ENCODE measurements at places on chromosomes 7 and 10.

- peak; percentile 47 for DNase-seq
Observed at GRCh38 chr10:122565766-122566206, 5.2 kb downstream of the DMBT1 start.

GRCh38 chr10:24177636-24178035, 31.3 kb upstream of the KIAA1217 start:
- DNase-seq = no peak

DNA sequence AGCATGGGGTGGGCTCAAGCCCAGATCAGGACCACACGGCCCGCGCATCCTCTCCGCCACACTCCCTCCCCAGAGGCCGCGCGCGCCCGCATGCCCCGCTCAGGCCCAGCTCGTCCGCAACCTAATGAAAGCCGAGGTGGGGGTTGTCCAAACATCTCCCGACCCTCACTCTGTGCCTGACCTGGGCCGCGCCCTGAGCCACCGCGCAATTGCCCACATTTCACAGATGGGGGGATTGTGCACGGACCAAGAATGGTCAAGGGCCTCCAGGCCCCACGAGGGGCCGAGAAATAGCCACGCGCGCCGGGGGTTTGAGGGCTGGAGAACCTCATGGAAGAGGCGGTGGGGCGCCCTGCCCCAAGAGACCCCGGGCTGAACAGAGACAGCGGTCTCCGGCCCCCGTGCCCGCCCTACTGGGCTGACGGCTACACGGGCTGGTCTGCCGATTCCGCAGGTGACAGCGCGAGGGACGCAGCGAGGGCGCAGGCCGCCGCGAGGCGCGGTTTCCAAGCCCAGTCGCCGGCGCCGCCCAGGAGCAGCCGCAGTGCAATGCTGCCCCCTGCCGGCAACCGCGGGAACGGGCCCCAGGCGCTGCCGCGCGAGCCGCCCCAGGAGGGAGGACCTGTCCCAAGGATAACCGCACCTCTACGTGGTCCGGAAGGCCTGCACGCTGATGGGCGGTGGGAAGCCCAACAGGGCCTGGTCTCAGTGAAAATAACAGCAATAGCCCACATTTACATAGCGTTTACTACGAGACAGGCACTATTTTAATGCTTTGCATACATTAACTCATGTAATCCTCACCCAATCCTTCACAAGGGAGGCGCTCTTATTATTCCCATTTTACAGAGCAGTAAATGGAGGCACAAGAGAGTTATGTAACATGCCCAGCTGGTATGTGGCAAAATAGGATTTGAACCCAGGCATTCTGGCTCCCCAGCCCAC, 10.5 kb upstream of the GRID1 start:
- DNase-seq = peak; percentile 29

DNA sequence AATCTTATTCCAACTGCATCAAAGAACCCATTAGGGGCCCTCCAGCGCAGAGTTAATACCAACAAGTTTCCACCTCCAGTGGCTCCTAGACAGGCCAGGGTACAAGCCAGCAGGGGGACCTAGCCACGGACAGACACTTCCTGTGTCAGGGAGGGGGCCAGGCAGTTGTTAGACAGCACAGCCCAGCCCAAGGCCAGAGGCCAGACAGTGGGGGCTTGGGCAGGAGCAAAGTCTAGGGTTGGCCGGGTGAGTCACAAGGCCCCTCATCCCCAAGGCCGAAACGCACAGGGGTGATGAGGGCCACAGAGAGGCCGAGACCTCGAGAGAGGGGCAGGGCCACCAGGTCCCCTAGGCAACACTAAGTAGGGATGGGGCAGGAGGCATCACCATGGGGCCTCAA, 19.3 kb upstream of the OPTN start:
- no peak for DNase-seq

DNA sequence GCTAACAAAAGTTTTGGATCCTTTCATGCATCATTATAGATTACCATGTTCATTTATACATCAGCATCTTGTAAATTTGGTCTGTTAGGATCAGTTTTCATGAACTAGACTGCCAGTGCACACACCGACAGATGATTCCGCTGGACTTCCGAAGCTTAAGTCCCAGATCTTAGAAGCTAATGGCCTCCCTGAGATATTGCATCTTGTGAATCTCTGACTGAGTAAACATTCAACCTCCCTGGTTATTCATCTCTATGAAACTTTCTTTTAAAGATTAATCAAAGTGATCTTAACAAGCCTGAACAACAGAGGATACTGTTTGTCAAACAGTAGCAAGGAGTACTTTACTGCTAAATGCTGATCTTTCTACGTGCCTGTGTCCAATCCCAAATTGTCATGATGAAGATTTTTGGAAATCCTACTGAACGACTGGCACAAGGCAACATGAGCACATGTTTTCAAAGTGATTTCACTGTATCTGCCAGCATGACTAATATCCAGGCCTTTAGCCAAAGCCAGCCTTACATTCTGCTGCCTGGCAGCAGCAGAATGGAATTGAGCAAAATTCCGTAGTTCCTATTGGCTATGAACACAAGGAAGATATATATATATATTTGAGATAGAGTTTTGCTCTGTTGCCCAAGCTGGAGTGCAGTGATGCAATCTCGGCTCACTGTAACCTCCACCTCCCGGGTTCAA, 91.3 kb upstream of the ANK3 start:
- DNase-seq = no peak

- no peak for DNase-seq
Observed at GRCh38 chr7:20442951-20443350, 112.3 kb downstream of the ITGB8 start.

GRCh38 chr7:30434140-30434799, 44.3 kb downstream of the NOD1 start:
- peak; percentile 55 for DNase-seq

- peak; percentile 56 for DNase-seq
Observed at GRCh38 chr10:17181751-17182150, 19.7 kb downstream of the TRDMT1 start.

DNA sequence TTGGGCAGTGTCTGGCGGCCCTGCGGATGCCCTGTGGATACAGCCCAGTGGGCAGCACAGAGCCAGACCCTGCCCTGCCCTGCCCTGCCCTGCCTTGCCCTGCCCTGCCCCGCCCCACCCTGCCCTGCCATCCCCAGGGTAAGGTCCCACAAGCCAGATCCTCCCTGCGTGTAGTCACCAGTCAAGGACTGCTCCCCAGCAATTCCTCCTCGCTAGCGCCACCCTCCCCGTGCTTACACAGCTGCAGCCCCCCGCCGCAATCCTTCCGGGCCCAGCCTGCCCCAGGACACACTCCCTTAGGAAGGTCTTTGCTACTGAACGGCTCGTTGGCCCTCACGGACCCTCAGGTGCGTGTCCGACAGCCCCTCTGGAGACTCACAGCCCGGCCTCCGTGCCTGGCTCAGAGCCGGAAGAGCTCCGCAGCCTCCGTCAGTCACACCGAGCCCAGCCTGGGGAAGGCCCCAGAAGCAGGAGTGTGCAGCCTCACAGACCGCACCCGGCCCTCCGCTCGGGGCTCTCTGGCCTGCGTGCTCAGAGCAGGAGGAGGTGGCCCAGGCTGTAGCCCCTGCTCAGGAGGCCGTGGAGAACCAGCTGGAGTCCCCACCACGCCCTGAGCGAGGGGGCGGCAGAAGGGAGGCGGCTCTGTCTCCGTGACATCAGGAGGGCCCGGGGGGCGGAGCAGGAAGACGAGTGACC, 68.3 kb downstream of the PWWP2B start:
- DNase-seq = no peak

DNA sequence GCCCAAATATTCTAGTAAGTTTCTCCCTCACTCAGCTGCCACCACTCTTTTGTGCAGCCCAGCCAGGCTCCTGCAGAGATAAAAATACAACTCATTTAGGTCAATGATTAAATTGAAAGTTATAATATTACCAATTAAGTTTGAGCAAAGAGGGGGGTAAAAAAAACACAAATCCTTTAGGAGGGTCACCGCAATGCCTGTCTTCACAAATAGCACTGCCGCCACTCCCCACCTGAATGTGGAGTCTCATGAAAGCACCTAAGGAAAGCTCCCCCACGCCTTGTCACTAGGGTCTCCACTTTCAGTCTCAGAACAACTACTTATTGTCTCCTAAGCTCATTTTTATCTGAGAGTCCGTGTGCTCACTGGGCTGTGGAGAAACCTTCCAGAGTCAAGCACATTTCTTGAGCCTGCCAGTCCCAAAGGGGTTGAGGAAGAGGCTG, 148.7 kb downstream of the FGFR2 start:
- DNase-seq = no peak

DNA sequence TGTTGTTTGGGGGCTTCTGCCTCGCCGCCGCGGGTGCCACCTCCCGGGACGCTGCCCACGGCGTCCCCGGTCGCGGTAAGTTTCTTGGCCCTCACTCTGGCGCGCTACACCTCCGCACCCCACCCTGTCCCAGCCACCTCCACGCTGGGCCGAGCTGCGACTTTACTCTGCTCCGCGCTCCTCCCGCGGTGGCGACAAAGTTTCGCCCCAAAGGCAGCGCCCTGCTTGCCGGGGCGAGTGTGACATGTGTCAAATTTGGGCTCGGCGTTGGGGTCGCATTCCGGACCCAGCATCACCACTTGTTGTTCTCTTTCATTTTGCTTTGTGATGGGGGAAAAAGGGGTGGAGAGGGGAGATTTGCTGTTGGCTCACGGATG, 167.7 kb upstream of the PPP1R3A start:
- DNase-seq = no peak

DNA sequence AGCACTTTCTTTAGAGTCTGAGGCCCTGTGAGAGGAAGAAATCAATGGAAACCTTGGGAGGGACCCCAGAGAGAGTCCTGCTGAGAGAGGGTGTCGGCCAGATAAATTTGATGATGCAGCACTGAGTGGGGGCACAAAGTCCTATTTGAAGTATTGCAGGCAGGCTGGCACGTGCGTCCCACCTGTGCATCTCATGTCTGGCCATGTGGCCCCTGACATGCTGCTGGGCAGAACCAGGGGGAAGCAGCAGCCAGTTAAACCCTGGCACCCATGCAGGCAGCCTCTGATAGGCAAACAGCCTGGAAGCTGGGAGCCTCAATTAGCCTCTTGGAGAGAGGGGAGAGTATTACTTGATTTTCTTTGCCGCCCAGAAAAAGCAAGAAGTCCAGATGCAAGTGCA, 180.9 kb downstream of the PLXNA4 start:
- no peak for DNase-seq

GRCh38 chr10:48659790-48660189, 24.9 kb upstream of the WDFY4 start:
- no peak for DNase-seq

DNA sequence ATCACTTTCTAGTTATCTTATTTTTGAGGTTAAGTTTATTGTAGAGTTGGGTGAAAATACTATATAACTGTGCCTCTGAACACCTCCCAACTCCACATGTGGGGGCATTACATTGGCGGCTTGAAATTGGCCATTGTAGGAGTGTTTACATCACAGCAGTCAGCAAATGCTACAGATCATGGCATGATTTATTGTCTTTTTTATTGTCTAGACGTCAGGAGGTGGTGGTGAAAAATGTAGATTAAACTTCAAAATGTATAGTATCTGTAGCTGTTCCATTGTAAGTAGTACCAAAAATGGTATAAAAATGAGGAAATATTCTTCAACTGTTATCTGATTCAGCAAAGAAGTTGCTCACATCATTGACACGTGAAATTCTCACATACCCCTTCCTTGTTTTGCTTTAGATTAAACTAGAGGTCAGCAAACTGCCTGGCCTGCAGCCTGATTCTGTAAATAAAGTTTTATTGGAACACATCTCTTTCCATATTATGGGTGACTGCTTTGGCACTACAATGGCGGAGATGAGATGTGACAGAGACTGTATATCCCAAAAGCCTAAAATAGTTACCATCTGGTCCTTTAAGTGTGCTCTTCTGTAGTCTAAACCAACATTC, 35.0 kb downstream of the TAF3 start:
- DNase-seq = no peak
